Right lung (tissue), 10 donors: ENCODE measurements at places on chromosomes 13 and 19. TPM values are rescaled to one million over a fixed set of nuclear protein-coding genes. Genes with fewer than 3 reads are reported as not detected.

The TMPRSS9 gene
- polyA plus RNA-seq: 0.91 TPM

The C19orf67 gene
- polyA plus RNA-seq: 0.12 TPM

The CLEC17A gene
- 0.15 TPM for polyA plus RNA-seq

The FGF22 gene
- 0.19 TPM for polyA plus RNA-seq

GRCh38 chr19:34452723-34453122, 24.5 kb downstream of the UBA2 start:
- DNase-seq: no peak

DNA sequence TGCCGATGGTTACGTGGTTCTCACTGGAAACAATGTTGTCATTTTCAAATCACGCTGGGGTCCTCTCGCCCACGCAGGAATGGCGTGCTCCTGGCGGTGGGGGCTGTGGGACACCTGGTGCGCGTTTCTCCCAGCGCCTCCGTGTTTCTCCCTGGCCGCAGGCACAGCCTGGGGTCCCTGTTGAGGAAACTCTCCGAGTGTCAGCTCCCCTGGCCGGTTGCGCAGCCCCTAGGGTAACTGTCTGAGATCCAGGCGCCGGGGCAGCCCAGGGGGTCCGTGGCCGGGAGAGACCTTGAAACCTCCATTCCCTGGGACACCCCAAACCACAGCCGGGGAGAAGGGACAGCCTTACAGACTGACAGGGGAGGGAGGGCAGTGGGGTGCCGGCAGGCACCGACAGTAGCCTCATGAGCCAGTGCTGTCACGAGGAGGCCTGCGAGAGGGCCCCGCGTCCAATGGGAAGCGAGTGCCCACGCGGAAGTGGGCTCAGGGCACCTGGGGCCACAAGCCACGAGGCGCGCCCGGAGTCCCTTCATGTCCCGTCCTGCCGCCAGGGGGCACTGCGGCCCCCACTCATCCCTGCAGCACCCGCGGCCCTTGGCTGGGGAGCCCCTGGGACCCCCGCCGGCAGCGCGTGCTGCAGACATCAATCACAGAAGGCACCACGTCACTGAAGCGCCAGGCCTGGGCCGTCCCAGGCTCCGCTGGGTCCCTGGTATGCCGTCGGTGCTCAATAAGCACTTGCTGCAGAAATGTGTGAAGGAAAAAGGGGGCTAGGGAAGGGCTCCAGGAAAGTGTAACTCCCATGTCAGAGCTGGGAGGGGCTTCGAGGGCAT, 9.5 kb downstream of the ADAMTSL5 start:
- DNase-seq: no peak

DNA sequence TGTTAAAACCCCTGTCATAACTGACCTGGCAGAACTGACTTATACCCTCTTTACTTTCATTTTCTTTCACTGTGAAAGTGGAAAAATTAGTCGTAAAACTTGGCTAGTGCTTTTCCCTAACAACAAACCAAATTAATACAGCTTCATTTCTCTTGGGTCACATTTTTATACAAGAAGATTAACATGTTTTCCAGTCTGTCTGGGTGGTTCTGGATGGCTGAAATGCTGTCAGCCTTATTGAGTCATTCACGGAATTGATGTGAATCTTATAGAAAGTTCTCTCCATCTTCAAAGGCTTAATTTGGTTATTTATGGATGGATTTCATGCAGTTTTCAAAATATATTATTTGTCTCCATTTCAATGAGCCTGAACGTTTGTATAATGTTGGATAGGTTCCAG, 440.0 kb downstream of the KCTD12 start:
- DNase-seq: no peak

DNA sequence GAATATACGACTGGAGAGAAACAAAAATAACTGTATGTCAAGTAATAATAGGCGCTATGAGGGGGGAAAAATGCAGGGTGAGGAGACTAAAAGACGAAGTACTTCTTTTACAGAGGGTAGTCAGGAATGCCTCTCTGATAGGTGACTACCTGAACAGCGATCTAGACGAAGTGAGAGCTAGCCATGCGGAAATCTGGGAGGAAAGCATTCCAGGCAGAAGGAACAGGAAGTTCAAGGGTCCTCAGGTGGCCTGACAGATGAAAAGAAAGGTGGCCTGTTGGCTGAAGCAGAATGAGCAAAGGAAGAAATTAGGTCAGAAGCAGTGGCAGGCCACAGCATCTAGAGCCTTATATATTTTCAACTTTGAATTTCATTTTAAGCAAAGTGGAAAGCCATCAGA, 13.3 kb downstream of the ZDHHC20 start:
- no peak for DNase-seq

- DNase-seq: no peak
Observed at GRCh38 chr13:40470660-40471059, 195.8 kb downstream of the FOXO1 start.

GRCh38 chr19:50333737-50334617, 4.8 kb upstream of the KCNC3 start:
- DNase-seq: peak; percentile 90

- DNase-seq: no peak
Observed at GRCh38 chr19:4979211-4979807, 10.4 kb downstream of the KDM4B start.

- DNase-seq: no peak
Observed at GRCh38 chr13:33110713-33111413, 94.6 kb downstream of the KL start.

GRCh38 chr19:18112989-18113478, 15.5 kb downstream of the MAST3 start:
- DNase-seq: peak; percentile 69

GRCh38 chr13:108193806-108194205, 21.5 kb downstream of the LIG4 start:
- no peak for DNase-seq

- DNase-seq: no peak
Observed at GRCh38 chr19:32254509-32254890, 90.9 kb upstream of the ZNF507 start.

GRCh38 chr13:39552246-39552645, 50.7 kb downstream of the LHFPL6 start:
- DNase-seq: no peak

- no peak for DNase-seq
Observed at GRCh38 chr19:21460686-21461085, 44.7 kb upstream of the ZNF429 start.

GRCh38 chr19:47729468-47729798, 15.9 kb upstream of the NOP53 start:
- no peak for DNase-seq
